Right renal pelvis (tissue), 4 donors: ENCODE measurements at places on chromosomes 1 and 21. TPM values are rescaled to one million over a fixed set of nuclear protein-coding genes. Genes with fewer than 3 reads are reported as not detected.

The ENAH gene
- 129 TPM for polyA plus RNA-seq

The SLAMF7 gene
- polyA plus RNA-seq: 0.18 TPM

The UBL4B gene
- polyA plus RNA-seq: not detected

The MTHFR gene
- polyA plus RNA-seq: 17.9 TPM

The BSND gene
- polyA plus RNA-seq: 5.3 TPM

The FLG2 gene
- 0.11 TPM for polyA plus RNA-seq

The STIL gene
- 8.7 TPM for polyA plus RNA-seq

The GMEB1 gene
- 17.7 TPM for polyA plus RNA-seq

GRCh38 chr1:29671446-29672356 lies 435.4 kb downstream of the PTPRU start:
- DNase-seq: no peak

DNA sequence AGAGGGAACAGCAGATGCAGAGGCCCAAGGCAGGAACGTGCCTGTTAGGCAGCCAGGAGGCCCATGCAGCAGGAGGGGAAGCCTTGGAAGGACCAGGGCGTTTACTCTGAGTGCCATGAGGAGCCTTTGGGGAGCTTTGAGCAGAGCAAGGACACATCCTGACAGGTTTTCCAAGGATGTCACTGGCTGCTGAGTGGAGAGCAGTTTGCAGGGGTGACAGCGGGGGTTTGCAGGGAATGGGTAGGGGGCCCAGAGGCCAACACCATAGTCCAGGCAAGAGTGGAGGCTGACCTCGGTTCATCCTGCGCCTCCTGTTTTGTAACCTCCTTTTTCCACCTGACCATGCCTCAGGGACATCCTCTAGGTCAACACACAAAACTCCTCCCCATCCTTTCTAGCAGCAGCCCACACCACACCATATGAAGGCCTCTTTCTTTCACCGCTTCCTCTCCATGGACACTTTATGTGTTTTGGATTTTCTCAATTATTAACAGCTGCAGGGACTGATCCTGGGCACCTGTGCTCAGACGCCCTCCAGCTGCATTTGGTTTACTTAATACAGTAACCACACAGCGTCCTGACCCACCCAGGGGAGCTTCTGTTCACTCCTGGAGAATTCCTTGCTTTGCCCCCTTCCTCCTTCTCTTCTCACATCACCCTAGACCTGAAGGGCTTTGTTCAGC lies 528.5 kb downstream of the MATN1 start:
- DNase-seq: no peak

GRCh38 chr1:116309090-116309870 lies 63.8 kb upstream of the ATP1A1 start:
- no peak for DNase-seq

- DNase-seq: no peak
Measured at GRCh38 chr1:218553197-218553596, 208.1 kb downstream of the TGFB2 start.

DNA sequence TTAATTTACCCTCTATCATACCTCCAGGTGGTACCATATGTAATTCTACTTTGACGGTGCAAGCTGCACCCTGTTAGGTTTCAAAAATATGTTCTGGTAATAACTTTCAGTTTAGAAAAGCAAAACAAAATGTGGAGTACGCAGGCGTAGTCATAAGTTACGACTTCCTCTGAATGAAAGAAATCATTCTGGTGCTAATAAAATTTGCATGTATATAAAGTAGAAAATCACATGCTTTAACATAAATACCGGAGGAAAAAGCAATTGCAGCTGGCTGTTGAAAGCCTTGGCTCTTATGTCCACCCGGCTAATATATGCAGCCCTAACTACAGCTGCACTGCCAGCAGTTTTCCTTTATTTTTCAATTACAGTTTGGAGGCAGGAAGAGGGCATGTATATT lies 65.2 kb upstream of the TMPRSS15 start:
- peak; percentile 56 for DNase-seq

GRCh38 chr1:247281001-247281574 lies 25.2 kb downstream of the VN1R5 start:
- no peak for DNase-seq

DNA sequence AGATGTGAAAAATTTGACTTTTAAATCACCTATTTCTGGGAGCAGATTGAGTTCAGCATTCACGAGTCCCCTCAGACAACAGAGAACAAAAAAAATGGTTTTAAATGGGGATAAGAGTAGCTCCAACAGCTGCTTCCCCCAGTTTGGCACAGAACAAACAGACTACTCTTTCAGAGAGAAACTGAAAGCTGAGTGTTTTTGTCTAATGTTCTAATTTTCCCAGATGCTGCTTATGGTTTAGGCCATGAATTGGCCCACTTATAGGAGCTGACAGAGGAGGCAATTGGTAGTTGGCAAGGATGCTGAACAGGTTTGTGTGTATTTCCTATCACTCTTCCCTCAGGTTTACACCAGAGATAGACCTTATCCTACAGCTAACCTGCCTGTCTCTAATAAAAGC lies 1637.4 kb upstream of the PRMT6 start:
- no peak for DNase-seq

- no peak for DNase-seq
Measured at GRCh38 chr1:245923215-245923614, 583.9 kb downstream of the SMYD3 start.

GRCh38 chr1:234718496-234719453 lies 108.8 kb upstream of the IRF2BP2 start:
- no peak for DNase-seq

DNA sequence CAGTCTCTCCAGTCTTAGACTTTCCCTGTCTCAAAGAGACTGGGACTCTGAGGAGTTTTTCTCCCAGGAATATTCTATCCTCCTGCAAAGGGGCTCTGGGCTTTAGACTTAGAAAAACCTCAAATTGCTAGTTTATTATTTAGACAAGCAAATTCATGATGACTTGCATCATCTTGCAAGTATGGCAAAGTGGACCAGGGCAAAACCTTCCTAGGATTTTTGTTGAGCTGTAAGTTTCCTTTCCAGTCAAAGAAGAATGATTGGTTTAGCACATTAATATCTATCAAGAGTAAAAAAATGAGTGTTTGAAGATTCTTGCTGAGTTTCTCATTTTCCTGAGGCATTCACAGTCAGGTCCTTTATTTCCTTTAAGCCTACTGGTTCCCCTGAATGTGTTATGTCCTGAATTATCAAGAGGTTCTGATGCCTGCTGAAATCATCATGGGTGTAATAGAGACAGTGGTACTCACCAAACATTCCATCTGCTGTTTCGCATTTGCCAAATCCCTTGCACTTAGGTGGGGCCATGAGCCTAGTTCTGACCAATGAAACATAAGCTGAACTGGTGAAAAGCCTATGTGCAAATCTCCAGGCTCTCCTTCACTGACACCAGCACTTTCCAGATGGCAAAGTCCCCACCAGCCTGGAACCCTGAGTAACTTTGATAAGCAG lies 25.2 kb upstream of the SPAG17 start:
- DNase-seq: no peak

GRCh38 chr1:184597650-184598357 lies 156.9 kb downstream of the EDEM3 start:
- no peak for DNase-seq

- DNase-seq: no peak
Measured at GRCh38 chr1:232109391-232109790, 482.8 kb downstream of the DISC1 start.

DNA sequence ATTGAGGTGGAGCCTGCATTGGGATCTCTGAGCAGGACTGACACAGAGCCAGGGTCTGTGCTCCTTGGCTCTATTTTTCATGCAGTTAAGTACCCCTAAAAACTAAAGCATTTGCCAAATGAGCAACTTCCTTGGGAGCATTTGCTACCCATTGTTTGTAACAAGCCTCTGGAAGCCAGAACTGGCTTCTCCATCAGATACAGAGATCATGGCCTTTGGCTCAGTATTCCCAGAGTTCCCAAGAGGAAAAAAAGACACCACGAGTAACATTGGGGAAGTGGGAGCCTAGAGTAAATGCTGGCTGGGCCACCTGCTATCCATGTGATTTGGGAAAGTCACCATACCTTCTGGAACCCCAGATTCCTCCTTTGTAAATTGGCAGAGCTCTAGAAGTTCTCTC lies 44.8 kb downstream of the OPTC start:
- no peak for DNase-seq

- no peak for DNase-seq
Measured at GRCh38 chr1:41442697-41443251, 41.7 kb downstream of the EDN2 start.

DNA sequence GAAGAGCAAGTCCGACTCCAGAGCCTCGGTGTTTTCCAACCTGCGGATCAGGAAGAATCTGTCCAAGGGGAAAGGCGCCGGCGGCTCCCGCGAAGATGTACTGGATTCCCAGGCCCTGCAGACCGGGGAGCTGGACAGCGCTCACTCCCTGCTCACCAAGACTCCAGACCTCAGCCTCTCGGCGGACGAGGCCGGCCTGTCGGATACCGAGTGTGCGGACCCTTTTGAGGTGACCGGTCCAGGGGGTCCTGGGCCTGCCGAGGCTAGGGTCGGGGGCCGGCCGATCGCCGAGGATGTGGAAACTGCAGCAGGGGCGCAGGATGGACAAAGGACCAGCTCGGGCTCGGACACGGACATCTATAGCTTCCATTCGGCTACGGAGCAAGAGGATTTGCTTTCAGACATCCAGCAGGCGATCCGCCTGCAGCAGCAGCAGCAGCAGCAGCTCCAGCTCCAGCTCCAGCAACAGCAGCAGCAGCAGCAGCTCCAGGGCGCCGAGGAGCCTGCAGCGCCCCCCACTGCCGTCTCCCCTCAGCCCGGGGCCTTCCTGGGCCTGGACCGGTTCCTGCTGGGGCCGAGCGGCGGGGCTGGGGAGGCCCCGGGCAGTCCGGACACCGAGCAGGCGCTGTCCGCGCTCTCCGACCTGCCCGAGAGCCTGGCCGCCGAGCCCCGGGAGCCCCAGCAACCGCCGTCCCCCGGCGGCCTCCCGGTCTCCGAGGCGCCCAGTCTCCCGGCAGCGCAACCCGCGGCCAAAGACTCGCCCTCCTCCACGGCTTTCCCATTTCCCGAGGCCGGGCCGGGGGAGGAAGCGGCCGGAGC lies 827 bp downstream of the FMN2 start:
- DNase-seq: peak; percentile 19

DNA sequence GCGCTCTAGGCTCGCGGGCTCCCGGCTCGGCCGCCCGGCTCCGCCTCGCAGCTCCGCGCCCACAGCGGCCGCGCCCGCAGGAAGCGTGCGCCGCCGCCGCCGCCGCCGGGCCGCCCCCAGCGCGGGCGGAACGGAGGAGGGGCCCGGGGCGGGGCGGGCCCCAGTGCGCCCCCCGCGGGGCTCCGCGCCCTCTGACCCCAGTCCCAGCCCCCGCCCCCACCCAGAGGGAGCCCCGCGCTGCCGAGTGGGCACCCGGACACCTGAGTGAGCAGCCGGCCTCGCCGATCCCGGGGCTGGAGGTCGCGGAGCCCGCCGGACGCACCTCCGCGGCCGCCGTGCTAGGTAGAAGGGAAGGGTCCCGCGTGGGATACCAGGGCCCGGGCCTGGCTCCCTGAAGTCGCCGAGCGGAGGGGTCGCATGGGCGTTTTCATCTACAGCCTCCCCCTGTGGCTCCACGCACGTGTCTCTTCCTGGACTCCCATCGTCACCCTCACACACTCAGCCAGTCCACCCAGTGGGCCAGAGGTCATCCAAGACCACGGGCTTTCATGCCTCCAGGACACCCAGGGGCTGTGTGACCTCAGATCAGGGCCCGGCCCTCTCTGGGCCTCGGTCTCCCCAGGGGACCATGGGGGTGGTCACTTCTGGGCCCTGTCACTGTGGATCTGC lies at the start of gene SDC3:
SDC3 (minus strand) TSS at position 63 of the 669 bp plus-strand sequence. CDS start 172 bp downstream, outside the sequence.
- no peak for DNase-seq

DNA sequence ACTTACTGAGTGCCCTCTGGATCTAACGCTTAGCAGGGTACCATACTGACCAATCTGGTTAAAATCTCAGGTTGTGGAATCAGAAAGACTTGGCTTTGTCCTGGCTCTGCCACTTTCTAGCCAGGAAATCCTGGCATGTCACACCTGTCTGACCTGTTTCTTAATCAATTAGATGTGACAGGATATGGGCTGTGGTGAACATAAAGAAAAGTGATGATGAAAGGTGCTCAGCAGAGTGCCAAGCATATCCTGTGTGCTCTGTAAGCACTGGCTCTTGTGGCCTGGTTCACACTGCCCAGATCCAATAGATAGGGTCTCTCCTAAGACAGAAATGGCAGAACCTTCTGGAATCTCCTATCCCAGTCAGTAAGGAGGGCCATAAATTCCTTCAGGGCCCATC lies 53.9 kb downstream of the PHC2 start:
- DNase-seq: no peak

GRCh38 chr1:179968994-179969919 lies 14.6 kb downstream of the CEP350 start:
- DNase-seq: no peak

GRCh38 chr1:61116421-61116820 lies 34.1 kb downstream of the NFIA start:
- DNase-seq: no peak

DNA sequence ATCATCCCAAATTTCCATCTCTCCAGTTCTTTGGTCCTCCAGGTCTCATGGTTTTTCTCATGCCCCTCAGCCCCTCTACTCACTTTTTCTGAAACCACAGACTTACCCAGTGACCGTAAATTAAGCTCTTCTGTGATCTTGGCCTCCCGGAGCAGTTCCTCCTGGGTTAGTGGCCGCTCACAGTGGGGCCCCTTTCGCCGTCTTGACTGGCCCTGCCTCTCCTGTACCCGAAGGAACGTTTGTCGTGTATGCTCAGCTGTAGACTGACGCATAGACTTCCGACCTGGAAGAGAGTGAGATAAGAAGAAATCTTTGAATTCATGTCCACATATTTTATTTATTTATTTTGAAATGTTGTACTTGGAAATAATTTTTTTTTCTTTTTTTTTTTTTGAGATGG lies 5.8 kb downstream of the VPS72 start:
- DNase-seq: no peak

- DNase-seq: no peak
Measured at GRCh38 chr1:168135116-168135920, 1.4 kb downstream of the GPR161 start.

DNA sequence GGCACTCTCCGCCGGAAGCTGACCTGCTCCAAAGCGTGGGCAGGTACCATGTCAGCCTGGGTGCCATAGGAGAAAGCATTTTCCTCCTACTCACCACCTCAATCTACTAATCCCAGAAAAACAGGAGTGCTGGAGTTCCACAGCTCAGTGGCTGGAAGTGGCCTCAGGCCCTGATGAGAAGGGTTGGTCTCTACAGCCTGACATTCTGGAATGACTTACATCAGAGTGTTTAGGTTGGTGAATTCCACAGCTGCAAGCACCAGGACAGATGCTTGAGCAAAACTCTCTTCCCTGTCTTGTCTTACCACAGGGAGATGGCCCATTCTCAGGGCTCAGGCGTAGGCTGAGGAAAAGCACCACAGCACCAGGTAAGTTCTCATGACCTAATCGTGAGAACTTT lies 5.5 kb downstream of the SEC16B start:
- no peak for DNase-seq

- DNase-seq: no peak
Measured at GRCh38 chr21:37208056-37208721, 58.9 kb downstream of the VPS26C start.

- DNase-seq: no peak
Measured at GRCh38 chr1:161499099-161500039, 5.9 kb upstream of the FCGR2A start.
